NCI-H1105 (cell line): ENCODE measurements at places on chromosomes 5 and 9.

GRCh38 chr9:137224830-137225694 lies at the start of gene CYSRT1:
TSS of gene CYSRT1 (plus strand) at chr9:137225174. CDS start at chr9:137225622, 448 bp downstream.
- no peak for DNase-seq

- DNase-seq: no peak
These were observed 34.8 kb downstream of the HTR4 start for GRCh38 chr5:148619484-148619883.

DNA sequence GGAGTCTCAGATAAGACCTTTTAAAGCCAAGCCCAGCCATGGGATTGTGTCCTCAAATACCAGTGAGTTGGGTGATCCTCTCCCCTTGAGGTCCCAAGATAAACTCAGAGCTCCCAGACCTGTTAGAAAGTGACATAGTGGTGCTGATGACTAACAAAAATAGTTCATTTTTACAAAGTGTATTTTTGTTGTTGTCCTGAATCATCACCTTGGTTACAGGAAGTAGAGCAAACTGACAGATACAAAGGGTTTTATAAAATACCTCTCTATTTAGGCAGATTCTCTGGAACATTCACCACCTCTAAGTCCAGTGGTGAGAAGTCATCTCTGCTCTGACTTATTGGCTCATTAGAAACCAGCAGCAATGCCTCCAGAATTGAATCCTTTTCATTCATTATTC lies 259.3 kb downstream of the CEMIP2 start:
- no peak for DNase-seq

GRCh38 chr5:103166706-103167105 lies 46.6 kb downstream of the PPIP5K2 start:
- no peak for DNase-seq

DNA sequence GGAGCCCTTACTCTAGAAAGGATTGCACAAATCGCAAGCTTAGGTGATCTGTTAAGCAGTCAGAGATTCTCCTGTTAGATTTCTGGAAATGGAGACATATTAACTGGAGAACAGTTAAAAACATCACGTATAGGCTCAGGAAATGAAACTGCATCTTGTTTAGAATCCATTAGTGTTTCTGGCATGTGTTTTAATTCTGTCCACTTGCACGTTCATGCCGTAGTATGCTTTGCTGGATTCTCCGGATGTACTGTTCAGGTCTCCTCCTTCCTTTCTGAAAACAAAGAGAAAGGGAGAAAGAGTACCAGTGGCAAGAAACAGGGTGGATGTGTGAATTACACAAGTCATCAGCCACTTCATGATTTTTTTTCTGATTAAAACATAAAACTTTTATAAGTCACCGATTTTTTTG lies 2.5 kb upstream of the RGMB start:
- DNase-seq: no peak

- no peak for DNase-seq
These were observed 14.5 kb upstream of the OTULIN start for GRCh38 chr5:14650052-14650451.

DNA sequence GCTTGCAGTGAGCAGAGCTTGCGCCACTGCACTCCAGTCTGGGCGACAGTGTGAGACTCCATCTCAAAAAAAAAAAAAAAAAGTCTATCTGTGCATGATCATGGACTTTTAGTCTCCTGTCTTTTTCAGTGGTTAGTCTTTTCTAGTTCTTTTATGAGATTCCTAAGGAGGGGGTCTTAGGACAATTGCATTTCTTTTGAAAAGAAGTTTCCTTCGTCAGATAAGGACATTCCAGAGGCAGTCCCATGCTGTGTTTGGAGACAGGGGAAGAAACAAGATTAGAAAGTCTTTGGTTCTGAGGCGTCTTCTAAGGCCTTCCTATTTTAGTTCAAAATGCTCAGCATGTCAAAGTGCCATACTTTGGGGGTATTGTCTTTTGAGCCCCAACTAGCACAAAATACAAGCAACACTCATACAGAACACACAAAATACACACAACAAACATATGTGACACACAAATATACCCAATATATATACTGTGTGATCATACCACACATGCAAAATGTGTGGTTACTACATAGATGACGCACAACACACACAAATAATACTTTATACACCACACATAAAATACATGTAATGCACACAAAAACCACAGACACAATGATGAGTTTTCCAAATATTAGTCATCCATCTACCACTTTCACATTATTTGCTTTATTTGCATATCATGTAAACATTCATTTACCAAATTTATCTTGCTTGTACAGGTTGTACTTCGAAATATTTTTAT lies 394.5 kb downstream of the SPATA31D1 start:
- no peak for DNase-seq

DNA sequence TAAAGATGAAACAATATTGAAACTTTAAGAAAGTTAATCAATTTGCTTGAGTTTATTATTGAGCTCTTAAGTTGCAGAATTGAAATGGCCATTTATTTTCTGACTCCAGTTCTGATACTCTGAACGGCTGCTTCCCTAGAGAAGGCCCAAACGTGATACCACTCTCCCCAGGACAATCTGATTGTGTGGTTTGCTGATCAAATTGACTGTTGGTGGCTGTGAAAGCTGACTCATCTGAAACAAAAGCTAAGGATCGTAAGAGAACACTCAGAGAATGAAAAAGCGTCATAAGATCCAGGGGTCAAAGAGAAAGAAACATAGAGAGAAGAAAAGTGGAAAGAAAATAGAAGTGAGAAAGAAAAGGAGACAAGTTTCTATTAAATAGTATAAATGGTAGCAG lies 147.2 kb downstream of the IZUMO3 start:
- no peak for DNase-seq

DNA sequence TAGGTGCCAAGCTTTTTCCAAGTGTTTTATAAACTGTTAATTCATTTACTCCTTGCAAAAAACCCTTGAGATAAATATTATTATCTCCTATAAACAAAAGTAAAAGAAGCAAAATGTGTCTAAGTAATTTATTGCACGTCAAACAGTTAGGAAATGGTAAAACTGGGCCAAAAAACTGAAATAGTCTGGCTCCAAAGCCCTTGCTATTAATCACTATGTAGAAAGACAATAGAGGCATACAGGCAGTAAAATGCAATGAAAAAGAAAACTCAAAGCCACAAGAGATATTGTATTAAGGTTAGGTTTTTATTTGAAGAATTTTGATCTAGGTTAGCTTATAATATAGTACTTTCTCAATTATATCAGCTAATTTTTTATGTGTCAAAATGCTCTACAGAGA lies 457.7 kb downstream of the ANXA1 start:
- DNase-seq: no peak

GRCh38 chr5:75468593-75468992 lies 42.8 kb downstream of the CERT1 start:
- no peak for DNase-seq

GRCh38 chr5:149337736-149338135 lies 7.6 kb upstream of the GRPEL2 start:
- no peak for DNase-seq

- DNase-seq: peak; percentile 94
These were observed at the start of gene SH3GL2 for GRCh38 chr9:17578911-17579793. TSS of gene SH3GL2 (plus strand) at chr9:17579066.

DNA sequence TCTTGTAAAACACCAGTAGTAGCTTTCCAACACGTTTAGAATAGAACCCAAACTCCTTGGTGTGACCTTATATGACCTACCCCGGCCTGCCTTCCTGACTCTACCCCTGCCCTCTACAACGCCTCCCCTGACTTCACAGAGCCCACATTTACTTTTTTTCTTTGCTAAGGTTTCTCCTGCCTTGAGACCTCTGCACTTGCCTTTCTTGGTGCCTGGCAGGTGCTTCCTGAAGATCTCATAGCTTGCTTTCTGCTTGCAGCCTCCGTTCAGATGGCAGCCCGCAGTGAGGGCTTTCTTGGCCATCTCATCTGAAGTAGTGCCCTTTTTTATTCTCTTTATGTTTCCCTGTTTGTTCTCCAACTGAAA lies 24.3 kb downstream of the NUP214 start:
- DNase-seq: no peak

GRCh38 chr5:174172566-174172965 lies 127.1 kb downstream of the NSG2 start:
- no peak for DNase-seq

DNA sequence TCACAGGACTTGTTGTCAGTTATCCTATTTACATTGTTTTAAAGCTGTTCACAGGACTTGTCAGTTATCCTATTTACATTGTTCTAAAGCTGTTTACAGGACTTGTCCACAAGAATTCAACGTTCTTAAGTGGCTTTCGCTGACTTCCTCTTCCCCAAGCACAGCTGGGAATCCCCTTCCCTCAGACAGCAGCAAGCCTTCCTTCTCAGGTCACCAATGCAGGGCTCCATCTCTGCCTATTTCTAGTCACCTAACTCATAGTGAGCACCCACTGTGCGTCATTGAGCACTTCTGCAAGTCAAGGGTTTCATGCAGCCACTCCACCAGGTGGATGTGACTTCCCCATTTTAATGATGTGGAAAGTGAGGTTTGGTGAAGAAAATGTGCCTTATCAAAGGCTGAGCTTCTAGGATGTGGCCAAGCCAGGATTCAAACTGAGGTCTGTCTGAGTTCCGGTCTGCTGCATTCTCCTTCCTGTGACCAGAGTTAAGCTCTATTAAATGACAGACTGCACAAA lies 109.8 kb upstream of the ZNF462 start:
- DNase-seq: no peak

DNA sequence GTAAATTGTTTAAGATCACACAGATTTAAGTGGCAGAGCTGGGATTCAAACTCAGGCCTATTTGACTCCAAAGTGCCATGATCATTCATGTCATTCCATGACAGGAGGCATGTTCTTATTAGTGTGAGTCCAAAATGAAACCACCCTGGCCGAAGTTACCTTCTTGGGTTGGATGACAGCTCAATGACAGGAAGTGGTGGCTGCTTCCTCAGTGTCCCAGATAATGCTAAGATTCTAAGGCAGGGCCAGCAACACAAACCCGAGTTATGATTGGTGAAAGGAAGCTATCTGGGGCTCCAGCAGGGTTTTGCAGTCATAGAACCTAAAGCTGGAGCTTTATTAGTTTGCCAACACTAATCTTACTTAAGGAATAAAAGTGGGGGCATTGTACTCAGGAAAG lies 340.4 kb downstream of the SLIT3 start:
- no peak for DNase-seq

DNA sequence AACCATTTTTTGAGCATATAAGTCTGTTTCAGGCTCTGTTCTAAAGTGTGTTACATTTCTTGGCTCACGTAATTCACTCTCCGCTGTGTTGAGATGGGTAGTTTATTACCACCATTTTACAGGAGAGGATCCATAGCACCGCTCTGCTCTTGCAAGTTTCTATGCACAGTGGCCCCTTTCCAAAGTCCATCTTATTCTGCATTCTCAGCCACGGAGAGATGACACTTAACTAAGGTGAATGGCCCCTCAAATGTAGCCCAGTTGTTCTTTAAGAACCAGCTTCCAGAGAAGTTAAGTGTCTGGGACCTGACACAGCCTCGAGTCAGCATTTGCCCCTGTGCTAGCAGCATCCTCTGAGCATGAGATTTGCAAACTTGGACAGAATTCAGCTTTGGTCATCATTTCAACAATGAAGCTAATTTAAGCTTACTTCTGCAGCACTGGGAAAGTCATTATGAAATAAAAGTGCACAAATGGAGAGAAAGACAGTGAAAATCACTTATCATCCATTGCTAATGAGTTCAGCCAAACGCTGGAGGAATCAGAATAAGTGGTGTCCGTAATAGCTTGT lies 61.9 kb downstream of the FAM78A start:
- DNase-seq: no peak

DNA sequence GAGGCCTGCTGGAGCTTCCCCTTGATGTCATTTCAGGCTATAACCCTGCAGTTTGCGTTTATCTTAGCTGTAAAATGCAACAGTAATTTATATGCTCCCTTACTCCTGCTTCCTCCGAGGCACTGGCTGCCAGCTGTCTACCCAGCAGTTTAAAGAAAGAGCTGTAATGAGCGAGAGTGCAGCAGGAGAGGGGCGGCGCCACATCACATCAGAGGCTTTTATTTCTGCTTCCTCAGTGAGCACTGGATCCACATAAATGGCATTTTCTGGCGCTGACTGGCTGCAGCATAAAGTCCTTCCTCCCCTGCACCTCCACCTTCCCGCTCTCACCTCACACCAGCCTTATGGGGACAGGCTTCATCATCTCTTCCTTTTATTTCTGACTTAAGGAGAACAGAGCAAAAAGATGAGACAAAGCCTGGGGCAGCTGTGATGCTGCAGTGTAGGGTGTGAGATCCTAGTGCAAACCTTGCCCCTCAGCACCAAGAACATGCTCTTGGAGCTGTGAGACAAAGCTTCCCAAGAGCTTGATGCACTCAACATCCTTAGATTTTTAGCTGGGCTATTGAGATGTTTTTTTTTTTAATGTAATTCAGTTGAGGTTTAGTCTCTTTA lies 829.6 kb upstream of the ZNF608 start:
- peak; percentile 64 for DNase-seq

- DNase-seq: no peak
These were observed 60.8 kb downstream of the PSMB7 start for GRCh38 chr9:124354346-124355038.

GRCh38 chr5:52708463-52708862 lies 79.3 kb upstream of the ITGA1 start:
- DNase-seq: no peak

DNA sequence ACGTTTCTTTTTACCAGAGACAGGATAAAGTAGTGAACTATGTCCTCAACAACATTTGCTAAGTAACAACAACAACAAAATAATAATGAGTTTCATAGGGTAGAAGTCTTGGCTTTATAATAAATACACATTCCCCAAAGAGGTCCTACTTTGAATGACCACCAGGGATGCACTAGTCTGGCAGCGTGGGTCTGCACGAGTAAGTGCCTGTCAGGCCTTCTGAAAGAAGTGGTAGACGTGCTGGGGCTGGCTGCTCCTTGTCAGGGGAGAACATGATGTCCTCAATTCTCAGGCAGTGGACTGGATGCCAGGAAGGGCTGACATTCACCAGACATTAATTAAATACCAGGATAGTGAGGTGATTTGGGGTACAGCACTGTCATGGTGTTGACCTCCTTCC lies 331.1 kb downstream of the TMEM38B start:
- DNase-seq: no peak

GRCh38 chr5:174312270-174312617 lies 266.7 kb downstream of the NSG2 start:
- DNase-seq: no peak

DNA sequence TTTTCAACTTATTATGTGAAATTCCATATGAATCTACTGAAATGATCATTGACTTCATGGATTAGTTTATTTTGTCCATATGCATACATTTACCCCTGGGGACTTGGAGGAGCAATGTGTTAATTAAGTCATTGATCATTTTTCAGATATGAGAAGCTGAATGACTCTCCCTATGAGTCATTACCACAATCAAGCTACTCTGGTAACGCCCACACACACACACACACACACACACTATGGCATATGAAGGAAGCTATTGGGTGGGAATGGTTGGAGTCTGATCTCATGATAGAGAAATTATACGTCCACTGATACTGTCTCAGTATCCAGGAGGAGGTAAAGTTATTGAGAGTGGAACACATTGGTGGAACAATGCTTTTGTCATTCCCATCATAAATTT lies 528.9 kb downstream of the AGTPBP1 start:
- DNase-seq: no peak

GRCh38 chr9:96852676-96853075 lies 1.6 kb downstream of the ZNF782 start:
- no peak for DNase-seq
